ENCODE measurements at places on chromosomes 5 and 9.

DNA sequence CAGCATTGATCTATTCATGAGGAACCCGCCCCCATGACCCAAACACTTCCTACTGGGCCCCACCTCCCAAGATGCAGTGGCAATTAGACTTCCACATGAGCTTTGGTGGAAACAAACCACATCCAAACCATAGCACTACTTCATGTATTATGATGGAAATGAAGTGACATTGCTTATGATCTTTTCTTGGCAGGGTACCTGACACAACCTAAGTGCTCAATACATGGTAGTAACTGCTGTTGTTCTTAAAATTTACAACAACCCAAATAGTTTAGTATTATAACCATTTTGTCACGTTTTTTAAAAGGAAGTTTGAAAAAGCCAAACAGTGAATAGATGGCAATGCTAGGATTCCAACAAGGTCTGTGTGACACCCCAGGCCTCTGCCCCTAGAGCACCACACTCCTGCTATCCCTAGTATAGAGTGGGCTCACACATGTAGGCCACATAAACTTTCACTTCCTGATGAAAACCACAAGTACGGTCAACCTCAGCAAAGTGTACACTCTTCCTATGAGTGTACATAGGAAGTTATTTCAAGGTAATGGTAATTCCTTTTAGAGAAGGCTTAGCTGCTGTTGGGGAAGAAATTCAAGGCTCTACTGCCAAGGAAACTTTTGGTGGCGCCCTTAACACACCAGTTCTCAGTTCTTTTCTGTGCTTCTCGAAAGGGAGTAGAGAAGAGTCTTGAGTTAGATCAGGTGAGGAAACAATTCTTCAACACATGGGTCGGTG is 97.6 kb downstream of the ARSB start:
- DNase-seq = no peak

DNA sequence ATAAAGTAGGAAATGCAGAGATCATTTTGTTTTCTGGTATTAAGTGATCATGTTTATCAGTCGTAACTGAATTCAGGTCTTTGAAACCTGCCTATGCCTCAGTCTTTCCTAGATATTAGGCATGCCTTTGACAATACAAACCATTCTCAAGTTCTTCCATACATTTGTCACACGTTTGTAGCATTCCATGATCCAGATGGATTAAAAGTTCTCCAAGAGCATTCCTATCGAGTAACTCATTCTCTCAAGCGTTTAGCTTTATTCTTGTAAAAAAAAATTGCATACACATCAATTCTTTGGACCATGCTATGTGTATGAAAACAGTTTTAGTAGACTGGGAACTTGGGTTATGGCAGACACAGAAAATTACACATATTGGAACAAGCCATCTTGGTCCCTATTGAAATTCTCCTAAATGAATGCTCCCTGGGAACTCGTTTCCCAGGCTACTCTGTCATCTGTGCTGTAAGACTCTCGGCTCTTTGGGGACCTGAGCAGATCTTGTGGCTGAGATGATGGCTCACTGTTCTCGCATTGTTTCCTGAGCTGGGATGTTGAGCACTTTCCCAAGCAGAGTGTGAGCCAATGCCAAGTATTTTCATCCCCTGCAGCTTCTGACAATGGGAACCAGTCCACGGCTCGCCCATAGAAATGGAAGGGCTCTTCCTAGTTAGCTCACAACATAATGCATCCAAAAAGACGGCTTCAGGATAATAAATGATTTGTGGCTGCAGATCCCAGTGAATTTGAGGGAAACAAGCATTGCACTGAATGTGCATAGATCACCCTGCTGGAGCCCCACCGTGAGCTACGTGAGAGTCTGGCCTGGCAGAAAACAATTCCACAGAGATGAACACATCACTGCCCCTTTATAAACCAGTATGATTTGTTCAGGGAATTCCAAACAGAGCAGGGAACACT is 230.2 kb downstream of the IRX1 start:
- DNase-seq = no peak

DNA sequence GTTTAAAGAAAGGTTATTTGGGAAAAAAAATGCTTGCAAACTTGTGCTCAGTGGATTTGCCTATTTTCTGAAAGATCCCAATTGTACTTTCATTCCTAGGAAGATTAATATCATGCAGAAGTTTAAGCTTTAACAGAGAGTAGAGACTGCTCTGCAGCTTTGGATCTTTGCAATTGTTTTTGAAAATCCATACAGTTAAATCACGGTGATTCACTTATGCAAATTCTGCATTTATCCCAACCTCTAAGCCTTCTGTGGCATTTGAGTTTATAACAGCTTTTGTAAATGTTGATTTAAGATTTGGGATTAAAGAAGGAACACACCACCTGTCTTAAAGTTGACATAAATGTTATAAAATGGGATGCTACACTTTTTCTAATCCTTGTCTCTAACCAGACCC is 134.4 kb downstream of the EBF1 start:
- DNase-seq = no peak

GRCh38 chr9:110869931-110870330 is 168.3 kb downstream of the LPAR1 start:
- no peak for DNase-seq
